Camera-type eye (tissue), 1 donor: ENCODE measurements at places on chromosomes 1 and 21. TPM values are rescaled to one million over a fixed set of nuclear protein-coding genes. Genes with fewer than 3 reads are reported as not detected.

The PRDM16 gene
- 13.5 TPM for total RNA-seq

The OXCT2 gene
- total RNA-seq = 0.66 TPM

The DNAJC11 gene
- 42.3 TPM for total RNA-seq

The FAM163A gene
- total RNA-seq = 1.3 TPM

The EXO1 gene
- total RNA-seq = 4.3 TPM

The TOR3A gene
- 34.6 TPM for total RNA-seq

The NGF gene
- 3.4 TPM for total RNA-seq

The MMP23B gene
- 40.0 TPM for total RNA-seq

The PLEKHA6 gene
- 17.5 TPM for total RNA-seq

The PRR9 gene
- not detected for total RNA-seq

The OR10Z1 gene
- total RNA-seq = not detected

The GCSAML gene
- 0.82 TPM for total RNA-seq

The KCNJ6 gene
- 0.93 TPM for total RNA-seq

The NUDT17 gene
- total RNA-seq = 1.9 TPM

The DPYD gene
- 31.3 TPM for total RNA-seq

The PPIE gene
- total RNA-seq = 33.5 TPM

The NEXN gene
- total RNA-seq = 10.6 TPM

The IVL gene
- 0.44 TPM for total RNA-seq

The FCRL2 gene
- total RNA-seq = 0.27 TPM

The UTS2 gene
- not detected for total RNA-seq

The GBP1 gene
- total RNA-seq = 30.1 TPM

The IFI44L gene
- total RNA-seq = 16.8 TPM

The RNF186 gene
- not detected for total RNA-seq

The MTMR11 gene
- total RNA-seq = 17.9 TPM

The LINGO4 gene
- total RNA-seq = not detected
